ENCODE measurements at places on chromosomes 12 and 14.

GRCh38 chr14:88503754-88504406 lies 50.9 kb downstream of the PTPN21 start:
- DNase-seq: no peak

- DNase-seq: peak; percentile 92
Measured at GRCh38 chr14:97978341-97978740, 1181.2 kb downstream of the VRK1 start.

GRCh38 chr12:17875230-17875629 lies 214.8 kb downstream of the RERGL start:
- no peak for DNase-seq

DNA sequence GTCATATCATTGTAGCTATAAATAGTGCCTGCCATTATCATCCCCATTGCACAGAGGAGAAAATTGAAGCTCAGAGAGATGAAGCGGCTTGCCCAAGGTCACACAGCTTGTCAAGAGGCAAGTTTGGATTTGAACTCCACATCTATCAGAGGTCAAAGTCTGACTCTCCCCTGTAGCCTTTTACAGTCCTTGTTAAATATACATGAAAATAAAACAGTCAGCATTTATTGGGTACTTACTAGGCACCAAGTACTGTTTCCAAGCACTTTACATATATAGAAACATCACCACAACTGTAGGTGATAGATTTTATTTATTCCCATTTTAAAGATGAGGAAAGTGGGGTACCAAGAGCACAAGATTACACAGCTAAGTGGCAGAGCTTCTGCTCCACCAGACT lies 67.2 kb downstream of the WSCD2 start:
- no peak for DNase-seq

GRCh38 chr12:27968972-27969623 lies 3.4 kb downstream of the PTHLH start:
- no peak for DNase-seq

- DNase-seq: no peak
Measured at GRCh38 chr12:91579516-91580263, 397.1 kb upstream of the DCN start.

- DNase-seq: no peak
Measured at GRCh38 chr12:113465808-113466453, 5.7 kb downstream of the LHX5 start.

- DNase-seq: no peak
Measured at GRCh38 chr12:130151846-130152245, 10.4 kb upstream of the FZD10 start.

- DNase-seq: no peak
Measured at GRCh38 chr12:59194794-59195193, 274.5 kb upstream of the LRIG3 start.

DNA sequence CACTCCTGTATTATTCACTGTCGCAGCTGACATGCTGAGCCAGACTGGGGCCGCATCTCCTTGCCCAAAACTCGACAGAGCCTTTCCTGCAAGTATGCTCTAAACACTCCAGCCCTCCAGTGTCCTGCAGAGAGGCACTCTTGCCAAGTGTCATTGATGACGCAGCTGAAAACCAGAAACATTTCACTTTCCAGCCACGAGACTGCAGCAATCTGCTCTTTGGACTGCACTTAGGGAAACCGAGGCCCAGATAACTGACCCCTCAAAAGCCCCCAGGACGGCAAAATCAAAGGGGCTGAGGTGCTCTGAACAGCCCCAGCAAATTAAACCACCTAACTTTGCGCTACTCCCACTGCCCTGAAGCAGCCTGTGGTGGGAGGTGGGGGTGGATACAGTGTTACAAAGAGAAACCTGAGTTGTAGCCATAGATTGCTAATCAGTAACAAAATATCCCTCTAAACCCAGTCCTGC lies 2.6 kb downstream of the CCDC85C start:
- no peak for DNase-seq

DNA sequence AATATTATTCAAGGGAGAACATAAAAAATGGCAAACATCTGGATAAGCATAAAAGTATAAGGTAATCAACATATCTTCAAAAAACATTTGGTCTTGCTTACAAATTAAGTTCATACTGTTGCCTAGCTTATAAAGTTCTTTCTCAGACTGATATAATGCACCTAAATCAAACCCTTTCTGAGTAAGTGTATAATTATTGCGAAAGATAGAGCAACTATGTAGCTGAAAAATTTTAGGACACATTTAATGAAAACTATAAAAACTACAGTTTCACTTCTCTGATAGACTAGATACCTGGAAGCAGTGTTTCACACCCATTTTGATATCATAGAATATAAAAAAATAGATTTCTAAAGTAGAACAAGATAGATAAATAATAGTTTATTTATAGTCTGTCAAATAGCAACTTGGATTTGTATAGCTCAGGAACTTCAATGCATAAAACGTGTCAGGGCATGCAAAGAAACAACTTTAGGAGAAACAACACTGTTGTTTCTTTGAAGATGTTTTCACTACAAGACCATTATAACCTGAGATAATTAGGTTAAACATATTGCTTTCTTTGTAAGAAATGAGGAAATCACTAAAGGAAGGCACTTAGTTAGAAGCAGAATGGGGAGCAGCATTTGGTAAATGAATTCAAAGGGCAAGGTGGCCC lies 7.6 kb downstream of the CLECL1 start:
- DNase-seq: no peak

DNA sequence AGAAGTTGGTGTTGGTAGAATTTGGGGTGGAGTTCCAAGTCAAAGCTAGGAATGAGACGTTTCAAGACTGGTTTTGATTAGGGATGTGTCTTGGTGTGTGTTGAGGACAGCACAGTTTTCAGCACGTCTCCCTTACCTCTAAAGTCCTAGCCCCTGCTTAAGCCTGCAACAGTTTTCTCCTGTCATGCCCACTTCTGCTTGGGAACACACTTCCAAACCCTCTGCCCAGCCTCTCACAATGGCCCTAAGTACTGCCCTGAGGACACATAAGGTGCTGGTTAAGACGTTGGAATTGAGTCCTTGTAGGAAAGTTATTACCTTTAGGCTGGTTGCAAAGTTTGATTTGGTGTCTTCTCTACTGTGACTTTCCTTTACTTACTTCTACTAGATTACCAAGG lies 710 bp upstream of the BMAL2 start:
- peak; percentile 62 for DNase-seq

DNA sequence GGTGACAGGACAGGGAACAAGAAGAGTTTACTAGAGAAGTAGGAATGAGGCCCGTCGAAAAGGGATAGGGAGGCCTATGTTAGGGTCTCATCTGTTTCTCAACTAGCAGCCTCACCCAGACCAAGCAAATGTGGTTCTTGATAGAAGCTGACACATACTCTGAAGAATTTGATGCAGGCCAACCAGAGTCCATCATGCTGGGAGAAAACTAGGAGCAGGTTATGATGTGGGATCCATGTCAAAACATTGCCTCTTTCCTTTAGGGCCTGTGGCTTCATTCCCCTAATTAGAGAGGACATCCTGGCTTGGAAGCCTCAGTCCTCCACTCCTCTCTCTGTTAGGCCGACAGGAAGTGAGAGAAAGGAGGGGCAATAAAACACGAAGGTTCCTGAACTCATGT lies 122.8 kb downstream of the NTF3 start:
- DNase-seq: no peak

- no peak for DNase-seq
Measured at GRCh38 chr14:56808110-56808382, 2.2 kb downstream of the OTX2 start.

DNA sequence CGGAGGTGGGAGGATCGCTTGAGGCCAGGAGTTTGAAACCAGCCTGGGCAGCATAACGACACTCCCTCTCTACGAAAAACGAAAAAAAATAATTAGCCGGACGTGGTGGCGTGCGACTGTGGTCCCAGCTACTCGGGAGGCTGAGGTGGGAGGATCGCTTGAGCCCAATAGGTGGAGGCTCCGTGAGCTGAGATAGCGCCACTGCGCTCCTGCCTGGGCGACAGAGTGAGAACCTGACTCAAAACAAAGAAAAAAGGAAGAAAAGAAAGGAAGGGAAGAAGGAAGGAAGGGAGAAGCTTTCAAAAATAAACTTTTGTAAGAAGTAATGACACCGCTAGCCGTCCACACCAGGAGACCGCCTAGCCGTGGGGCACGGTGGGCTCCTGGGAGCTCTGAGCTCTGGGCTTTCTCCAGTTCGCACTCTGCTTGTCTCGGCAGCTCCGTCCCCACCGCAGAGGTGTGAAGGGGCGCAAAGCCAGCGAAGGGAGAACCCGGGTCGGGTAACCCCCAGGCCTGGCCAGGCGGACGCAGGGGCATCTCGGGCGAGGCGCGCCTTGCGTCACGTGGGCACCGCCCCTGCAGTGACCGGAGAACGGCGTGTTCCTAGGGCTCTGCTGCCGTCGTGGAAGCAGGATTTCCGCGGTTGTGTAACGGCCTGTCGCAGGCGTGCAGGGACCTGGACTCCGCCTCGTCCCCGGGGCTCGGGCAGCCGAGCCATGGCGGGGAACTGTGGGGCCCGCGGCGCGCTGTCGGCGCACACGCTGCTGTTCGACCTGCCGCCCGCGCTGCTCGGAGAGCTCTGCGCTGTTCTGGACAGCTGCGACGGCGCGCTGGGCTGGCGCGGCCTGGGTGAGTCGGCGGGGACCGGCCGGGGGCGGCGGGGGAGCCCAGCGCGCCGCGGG lies at the start of gene IRAK3:
Gene IRAK3, plus strand, starts transcription at position 631 of the 902 bp plus-strand sequence. Its CDS starts 86 bp downstream, at position 717.
- peak; percentile 84 for DNase-seq

DNA sequence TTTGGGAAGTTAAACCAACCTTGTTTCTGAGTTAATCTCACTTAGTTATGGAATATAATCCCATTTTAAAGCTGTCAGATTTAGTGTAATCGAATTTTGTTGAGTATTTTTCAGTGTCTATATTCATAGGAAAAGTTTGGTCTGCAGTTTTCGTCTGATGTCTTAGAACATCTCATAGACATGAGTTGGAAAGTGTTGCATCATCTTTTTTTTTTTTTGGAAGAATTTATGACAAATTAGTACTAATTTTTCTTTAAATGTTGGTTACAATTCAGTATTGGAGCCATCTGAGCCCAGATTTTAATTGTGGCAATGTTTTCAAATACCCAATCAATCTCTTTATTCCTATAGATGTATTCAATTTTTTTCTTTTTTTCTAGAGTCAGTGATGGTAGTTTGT lies 27.9 kb downstream of the C12orf50 start:
- DNase-seq: no peak

DNA sequence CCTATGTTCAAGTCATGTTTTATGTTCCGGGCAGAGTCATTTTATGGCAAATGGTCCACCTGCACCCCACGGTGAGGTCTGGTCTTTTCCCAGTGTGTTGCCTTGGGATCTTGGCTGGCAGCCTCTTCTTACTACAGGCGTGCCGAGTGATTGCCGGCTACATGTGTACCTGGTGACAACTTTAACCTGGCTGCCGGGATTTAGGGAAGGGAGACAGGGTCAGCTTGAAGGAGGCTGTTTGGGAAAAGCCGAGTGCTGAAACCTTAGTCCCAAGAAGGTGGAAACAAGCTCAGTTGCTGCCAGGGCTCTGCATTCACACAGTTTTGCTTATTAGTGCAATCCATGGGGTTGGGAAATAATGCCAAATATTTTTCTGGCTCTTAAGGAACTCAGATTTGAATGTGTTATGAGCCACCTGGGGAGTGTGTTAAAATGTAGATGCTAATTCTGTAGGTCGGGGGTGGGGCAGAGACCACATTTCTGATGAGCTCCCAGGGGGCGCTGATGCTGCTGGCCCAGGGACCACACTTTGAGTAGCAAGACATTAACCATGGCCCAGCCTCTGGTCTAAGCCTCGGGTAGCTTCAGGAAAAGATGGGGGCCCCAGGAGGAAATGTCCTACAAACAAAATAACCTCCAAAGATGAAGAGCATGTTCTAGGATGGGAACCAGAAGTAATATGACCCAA lies 179.6 kb downstream of the TBX5 start:
- no peak for DNase-seq

DNA sequence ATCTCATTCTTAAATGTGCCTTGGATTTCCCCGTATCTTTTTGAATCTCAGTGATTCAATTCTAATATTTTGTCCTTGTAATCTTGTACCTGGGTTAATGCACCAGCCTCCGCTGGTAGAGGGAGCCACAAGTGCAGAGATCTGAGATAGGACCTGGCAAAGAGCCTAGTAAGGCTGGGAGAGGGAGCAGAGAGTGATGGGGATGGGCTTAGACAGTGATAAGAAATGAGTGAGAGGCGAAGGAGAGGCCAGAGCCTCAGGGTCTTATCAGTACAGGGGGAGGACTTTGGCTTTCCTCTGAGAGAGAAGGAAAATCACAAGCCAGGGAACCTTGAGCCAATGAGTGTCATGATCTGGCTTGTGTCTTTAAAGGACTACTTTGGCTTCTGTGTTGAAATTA lies 30.5 kb upstream of the LMNTD1 start:
- no peak for DNase-seq

- no peak for DNase-seq
Measured at GRCh38 chr14:49992448-49992847, 99.6 kb downstream of the ARF6 start.

DNA sequence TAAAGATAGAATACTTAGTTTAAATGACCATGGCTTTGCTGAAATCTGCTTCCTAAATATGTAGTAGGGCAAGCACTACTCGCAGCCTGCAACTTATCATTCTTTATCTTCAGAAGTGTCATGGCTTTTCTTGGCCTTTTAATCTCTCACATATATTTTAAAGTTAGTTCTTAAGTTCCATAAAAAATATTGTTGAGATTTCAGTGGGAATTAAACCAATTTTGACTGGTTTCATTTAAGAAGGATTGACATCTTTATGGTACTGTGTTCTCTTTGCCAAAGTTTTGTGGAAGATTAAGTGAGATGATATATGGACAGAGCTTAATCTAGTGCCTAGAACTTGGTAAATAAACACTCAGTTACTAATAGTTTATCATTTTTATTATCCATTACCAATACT lies 56.7 kb downstream of the KIAA0586 start:
- no peak for DNase-seq

- peak; percentile 88 for DNase-seq
Measured at GRCh38 chr12:118061011-118061872, at the start of gene WSB2. WSB2 (minus strand) TSS chr12:118061179; CDS start chr12:118061048, 131 bp downstream.

- no peak for DNase-seq
Measured at GRCh38 chr12:52673217-52673616, 7.0 kb downstream of the KRT1 start.

DNA sequence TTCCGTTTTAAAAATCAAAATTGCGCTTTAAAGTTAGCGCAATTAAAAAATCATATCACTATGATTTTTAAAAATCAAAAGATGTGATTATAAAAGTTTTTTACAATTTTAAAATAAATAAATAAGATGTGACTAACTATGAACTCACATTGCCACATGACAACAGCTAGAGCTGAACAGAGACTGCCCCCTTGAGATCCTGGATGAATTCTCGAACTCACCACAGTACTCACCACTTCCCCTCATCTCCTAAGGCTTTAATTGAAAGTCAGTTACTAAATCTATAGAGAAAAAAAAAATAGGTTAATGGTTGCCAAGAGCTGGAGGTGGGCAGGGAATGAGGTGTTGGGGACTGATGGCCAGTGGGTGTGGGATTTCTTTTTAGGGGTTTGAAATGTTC lies 384.2 kb downstream of the ZFP36L1 start:
- no peak for DNase-seq

- DNase-seq: no peak
Measured at GRCh38 chr12:31471823-31472222, 119.1 kb downstream of the DENND5B start.
